ENCODE measurements at places on chromosomes 12 and 14.

DNA sequence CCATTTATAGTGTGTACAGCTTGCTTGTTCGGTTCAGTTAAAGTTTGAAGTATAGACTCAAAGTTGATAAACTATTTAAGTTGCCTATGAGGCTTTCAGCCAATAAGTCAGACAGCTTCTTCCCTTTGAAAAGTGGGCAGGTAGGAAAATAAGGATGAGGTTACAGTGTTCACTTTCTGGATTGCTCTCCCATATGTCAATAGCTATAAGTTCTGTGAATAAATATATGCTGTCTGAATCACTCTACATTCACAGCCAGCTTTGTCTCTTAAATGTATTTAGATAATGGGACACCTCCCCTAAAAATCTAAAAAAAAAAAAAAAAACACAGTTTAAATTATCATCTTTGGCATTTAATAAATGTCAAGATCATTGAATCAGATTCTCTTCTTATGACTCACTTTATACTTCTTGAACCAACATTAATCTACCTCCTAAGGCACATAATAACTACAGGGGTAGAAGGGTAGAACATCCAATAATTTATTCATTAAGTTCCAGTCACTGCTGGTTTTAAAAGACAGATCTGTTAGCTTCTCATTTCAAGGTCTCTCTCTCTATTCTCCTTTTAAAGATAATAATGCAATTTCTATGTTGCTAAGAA lies 126.4 kb upstream of the PCED1B start:
- no peaks in the 10 kb centered on the region for H3K4me1 ChIP-seq
- no peak for DNase-seq
- no peaks in the 10 kb centered on the region for H3K36me3 ChIP-seq
- H3K27me3 ChIP-seq = peaks cover 2% of the 10 kb centered on the region

GRCh38 chr14:98984719-98985041 lies 287.3 kb downstream of the BCL11B start:
- no peaks in the 10 kb centered on the region for H3K36me3 ChIP-seq
- H3K27ac ChIP-seq = no peak overlapping the region
- DNase-seq = no peak

GRCh38 chr14:39446131-39446744 lies 14.0 kb upstream of the FBXO33 start:
- peaks cover 12% of the 10 kb centered on the region for H3K36me3 ChIP-seq
- no peaks in the 10 kb centered on the region for H3K27me3 ChIP-seq
- H3K4me1 ChIP-seq = peaks cover 2% of the 10 kb centered on the region
- no peak for DNase-seq

- DNase-seq = no peak
- H3K27ac ChIP-seq = no peak overlapping the region
- no peaks in the 10 kb centered on the region for H3K36me3 ChIP-seq
Observed at GRCh38 chr14:93395231-93395630, 35.5 kb upstream of the UNC79 start.

- peaks cover 6% of the 10 kb centered on the region for H3K4me1 ChIP-seq
- H3K27ac ChIP-seq = peak overlapping the region; percentile 15
- peak overlapping the region; percentile 19 for H3K4me3 ChIP-seq
- H3K27me3 ChIP-seq = no peaks in the 10 kb centered on the region
- DNase-seq = no peak
Observed at GRCh38 chr12:131943876-131944275, 5.9 kb upstream of the EP400 start.

DNA sequence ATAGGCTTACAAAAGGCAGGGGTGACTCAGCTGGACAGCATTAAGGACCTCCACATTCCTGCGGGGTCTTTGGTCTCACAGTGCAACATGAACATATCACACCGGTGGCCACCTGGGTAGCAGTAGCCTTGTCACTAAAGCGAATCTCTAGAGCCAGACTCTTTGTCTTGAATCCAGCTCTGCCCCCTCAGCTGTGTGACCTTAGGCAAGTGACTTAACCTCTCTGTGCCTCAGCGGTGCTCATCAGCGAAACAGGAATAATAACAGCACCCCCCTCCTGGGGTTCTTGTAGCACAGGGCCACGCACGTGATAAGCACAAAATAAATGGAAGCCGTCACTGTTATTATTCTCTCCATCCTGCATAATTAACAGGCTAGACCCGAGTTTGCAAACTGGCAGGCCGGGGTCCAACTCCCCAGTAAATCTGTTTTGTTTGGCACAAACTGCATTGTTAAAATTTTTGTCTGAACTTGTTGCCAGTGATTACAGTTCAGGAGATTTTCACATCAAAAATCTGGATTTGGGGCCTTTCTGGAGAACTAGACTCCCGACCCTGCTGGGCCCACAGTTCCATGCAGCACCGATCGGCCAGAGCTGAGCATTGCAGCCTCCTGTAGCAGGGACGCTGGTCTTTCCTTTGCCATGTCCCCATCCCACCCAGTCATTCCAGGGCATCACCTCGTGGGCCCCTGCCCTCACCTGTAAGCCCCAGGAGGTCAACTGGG lies 174.8 kb downstream of the PHETA1 start:
- H3K36me3 ChIP-seq = no peaks in the 10 kb centered on the region
- peaks cover 1% of the 10 kb centered on the region for H3K27me3 ChIP-seq
- H3K4me1 ChIP-seq = no peaks in the 10 kb centered on the region
- no peak for DNase-seq
- H3K4me3 ChIP-seq = no peak overlapping the region
- no peak overlapping the region for H3K27ac ChIP-seq

DNA sequence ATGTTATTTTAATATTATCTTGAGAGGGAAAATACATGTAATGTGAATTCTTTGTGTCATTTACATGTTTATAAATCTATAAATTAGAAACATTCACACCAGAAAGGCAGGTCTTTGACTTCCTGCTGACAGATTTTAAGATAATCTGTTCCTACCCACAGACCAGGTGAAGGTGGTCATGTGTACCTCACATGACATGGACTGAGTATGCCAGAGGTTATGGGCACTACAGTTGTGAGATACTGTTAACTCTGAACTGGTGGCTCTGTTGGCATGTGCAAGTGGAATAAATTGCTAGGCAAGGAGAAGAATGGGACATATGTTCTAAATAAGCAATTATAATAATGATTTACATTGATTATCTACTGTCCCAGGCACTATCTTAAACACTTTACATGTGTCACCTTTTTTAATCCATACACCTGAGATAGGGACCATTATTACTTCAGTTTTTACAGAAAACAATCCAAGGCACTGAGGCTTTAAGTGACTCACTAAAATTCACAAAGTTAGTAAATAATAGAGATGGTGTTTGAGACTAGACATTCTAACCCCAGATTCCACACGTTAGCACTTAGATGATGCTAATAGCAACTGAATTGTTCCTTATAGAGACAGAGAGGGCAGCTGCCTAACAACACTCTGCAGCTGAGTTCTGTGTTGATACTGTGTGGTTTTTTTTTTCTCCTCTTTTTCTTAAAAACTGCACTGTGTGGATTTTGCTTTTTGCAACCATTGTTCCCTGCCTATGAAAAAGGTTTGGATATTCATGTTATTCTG lies 23.8 kb downstream of the SLC16A7 start:
- no peak for DNase-seq
- H3K4me1 ChIP-seq = peaks cover 5% of the 10 kb centered on the region
- H3K36me3 ChIP-seq = no peaks in the 10 kb centered on the region
- no peak overlapping the region for H3K4me3 ChIP-seq
- H3K27me3 ChIP-seq = peaks cover 3% of the 10 kb centered on the region
- H3K27ac ChIP-seq = no peak overlapping the region

- H3K4me1 ChIP-seq = no peaks in the 10 kb centered on the region
- H3K4me3 ChIP-seq = no peak overlapping the region
- no peaks in the 10 kb centered on the region for H3K36me3 ChIP-seq
- H3K27me3 ChIP-seq = no peaks in the 10 kb centered on the region
- no peak overlapping the region for H3K27ac ChIP-seq
Observed at GRCh38 chr12:99039367-99040120, 394.5 kb downstream of the APAF1 start.

GRCh38 chr12:132458846-132459641 lies 30.9 kb upstream of the FBRSL1 start:
- peaks cover 7% of the 10 kb centered on the region for H3K36me3 ChIP-seq
- no peak overlapping the region for H3K4me3 ChIP-seq
- DNase-seq = no peak
- H3K4me1 ChIP-seq = no peaks in the 10 kb centered on the region
- H3K27ac ChIP-seq = no peak overlapping the region
- H3K27me3 ChIP-seq = peaks cover 7% of the 10 kb centered on the region

DNA sequence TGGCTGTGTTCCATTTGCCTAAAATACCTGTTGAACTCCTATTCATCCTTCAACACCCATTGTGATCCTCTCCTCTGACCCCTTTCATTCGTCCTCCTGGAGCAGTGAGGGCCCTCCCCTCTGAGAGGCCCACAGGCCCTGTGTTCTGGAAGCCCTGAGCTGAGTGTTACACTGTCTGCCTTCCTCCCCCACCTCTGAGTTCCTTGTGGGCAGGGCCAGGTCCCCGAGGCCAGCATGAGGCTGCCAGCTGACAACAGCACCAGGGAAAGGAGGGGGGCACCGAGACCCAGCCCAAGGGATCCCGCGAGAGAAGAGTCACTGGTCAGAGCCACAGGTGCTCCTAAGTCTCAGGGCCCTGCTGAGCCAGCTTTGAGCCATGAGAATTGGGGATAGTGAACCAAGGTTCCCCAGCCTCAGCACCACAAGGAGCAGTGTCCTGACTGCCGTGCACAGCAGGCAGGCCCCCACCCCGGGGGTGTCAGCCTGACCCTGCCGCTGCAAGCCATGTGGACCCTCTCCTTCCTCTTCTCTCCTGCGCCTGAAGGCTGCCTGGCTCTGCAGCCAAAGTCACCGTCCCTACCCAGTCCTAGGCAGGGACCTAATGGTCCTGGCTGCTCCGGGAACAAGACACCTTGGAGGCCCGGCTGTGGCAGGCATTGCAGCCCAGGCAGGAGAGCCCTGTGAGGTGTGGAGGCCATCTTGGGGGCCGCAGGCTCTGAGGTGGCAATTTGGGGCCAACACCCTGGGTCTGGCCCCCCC lies 52.5 kb downstream of the BEGAIN start:
- H3K27ac ChIP-seq = no peak overlapping the region
- no peaks in the 10 kb centered on the region for H3K4me1 ChIP-seq
- H3K36me3 ChIP-seq = no peaks in the 10 kb centered on the region
- H3K27me3 ChIP-seq = peaks cover 7% of the 10 kb centered on the region
- DNase-seq = no peak

- H3K4me1 ChIP-seq = no peaks in the 10 kb centered on the region
- H3K4me3 ChIP-seq = no peak within 1 kb of the TSS
- no peaks in the 10 kb centered on the region for H3K36me3 ChIP-seq
- no peak within 1 kb of the TSS for H3K27ac ChIP-seq
Observed at GRCh38 chr12:401235-402028, at the start of gene CCDC77. TSS of gene CCDC77 (plus strand) at chr12:401644. CDS start at chr12:409384, 7,740 bp downstream.

- peak; percentile 62 for DNase-seq
- peaks cover 7% of the 10 kb centered on the region for H3K36me3 ChIP-seq
- H3K4me3 ChIP-seq = peak overlapping the region; percentile 99
- peak overlapping the region; percentile 99 for H3K27ac ChIP-seq
- H3K27me3 ChIP-seq = peaks cover 9% of the 10 kb centered on the region
- H3K4me1 ChIP-seq = peaks cover 18% of the 10 kb centered on the region
Observed at GRCh38 chr12:45726603-45727300, 2.8 kb upstream of the ARID2 start.

- no peak for DNase-seq
- peaks cover 3% of the 10 kb centered on the region for H3K4me1 ChIP-seq
- no peaks in the 10 kb centered on the region for H3K36me3 ChIP-seq
- H3K27me3 ChIP-seq = no peaks in the 10 kb centered on the region
- no peak overlapping the region for H3K4me3 ChIP-seq
- H3K27ac ChIP-seq = no peak overlapping the region
Observed at GRCh38 chr12:20423557-20423956, 55.2 kb downstream of the PDE3A start.

GRCh38 chr12:80222261-80222660 lies 122.9 kb downstream of the OTOGL start:
- no peak overlapping the region for H3K27ac ChIP-seq
- peaks cover 10% of the 10 kb centered on the region for H3K4me1 ChIP-seq
- no peaks in the 10 kb centered on the region for H3K27me3 ChIP-seq
- no peak for DNase-seq
- no peaks in the 10 kb centered on the region for H3K36me3 ChIP-seq

- no peaks in the 10 kb centered on the region for H3K27me3 ChIP-seq
- H3K4me1 ChIP-seq = no peaks in the 10 kb centered on the region
- no peak overlapping the region for H3K4me3 ChIP-seq
- no peak overlapping the region for H3K27ac ChIP-seq
Observed at GRCh38 chr12:46783871-46784270, 41.9 kb downstream of the SLC38A4 start.

DNA sequence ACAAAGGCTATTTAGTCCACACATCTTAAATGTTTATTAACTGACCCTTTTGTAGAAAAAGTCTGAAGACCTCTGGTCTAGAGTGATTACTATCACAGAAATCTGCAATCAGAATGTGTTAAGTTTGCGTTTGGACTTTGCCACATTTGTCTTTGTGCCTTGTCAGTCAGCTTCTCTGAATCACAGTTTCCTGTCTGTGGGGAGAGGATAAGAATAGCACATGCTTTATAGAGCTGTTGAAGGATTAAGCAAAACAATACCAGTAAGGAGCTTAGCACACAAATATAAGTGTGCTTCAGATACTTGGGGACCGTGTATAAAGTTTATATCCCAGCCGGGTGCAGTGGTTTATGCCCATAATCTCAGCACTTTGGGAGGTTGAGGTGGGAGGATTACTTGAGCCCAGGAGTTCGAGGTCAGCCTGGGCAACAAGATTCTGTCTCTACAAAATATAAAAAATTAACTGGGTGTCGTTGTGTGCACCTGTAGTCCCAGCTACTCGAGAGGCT lies 63.0 kb upstream of the BTG1 start:
- DNase-seq = no peak
- no peaks in the 10 kb centered on the region for H3K36me3 ChIP-seq
- peak overlapping the region; percentile 70 for H3K27ac ChIP-seq
- H3K27me3 ChIP-seq = no peaks in the 10 kb centered on the region
- H3K4me3 ChIP-seq = no peak overlapping the region
- peaks cover 8% of the 10 kb centered on the region for H3K4me1 ChIP-seq

- H3K36me3 ChIP-seq = peaks cover 7% of the 10 kb centered on the region
- H3K4me3 ChIP-seq = no peak overlapping the region
- DNase-seq = no peak
- peaks cover 11% of the 10 kb centered on the region for H3K4me1 ChIP-seq
- no peak overlapping the region for H3K27ac ChIP-seq
Observed at GRCh38 chr12:52132754-52133161, 53.3 kb downstream of the SMIM41 start.

DNA sequence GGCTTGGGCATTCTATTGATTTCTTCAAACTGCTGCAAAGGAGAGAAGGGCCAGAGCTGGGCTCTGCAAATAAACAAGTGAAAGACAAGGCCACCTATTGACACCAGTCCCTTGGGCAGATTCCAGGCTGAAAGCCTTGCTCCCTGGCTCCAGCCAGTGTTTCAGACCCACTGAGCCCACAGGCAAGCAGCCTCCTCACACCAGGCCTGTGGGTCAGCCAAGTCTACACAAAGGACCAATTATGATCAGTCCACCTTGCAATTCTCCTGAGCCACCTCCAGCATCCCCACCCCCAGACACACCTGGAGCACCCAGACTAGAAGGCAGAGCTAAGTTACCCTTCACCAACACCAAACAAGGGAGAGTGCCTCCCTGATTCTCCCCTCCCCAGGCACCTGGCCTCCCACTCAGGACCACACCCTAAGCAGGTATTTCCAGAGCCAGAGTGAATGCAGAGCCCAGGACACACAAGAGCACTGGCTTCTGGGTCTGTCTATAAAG lies 13.8 kb downstream of the ACTN1 start:
- no peak overlapping the region for H3K4me3 ChIP-seq
- peaks cover 4% of the 10 kb centered on the region for H3K36me3 ChIP-seq
- H3K4me1 ChIP-seq = peaks cover 33% of the 10 kb centered on the region
- DNase-seq = no peak
